ENCODE measurements at places on chromosomes 3 and 15.
A peak's percentile ranks its signal among the peaks of the same experiment; 100 is the strongest.

DNA sequence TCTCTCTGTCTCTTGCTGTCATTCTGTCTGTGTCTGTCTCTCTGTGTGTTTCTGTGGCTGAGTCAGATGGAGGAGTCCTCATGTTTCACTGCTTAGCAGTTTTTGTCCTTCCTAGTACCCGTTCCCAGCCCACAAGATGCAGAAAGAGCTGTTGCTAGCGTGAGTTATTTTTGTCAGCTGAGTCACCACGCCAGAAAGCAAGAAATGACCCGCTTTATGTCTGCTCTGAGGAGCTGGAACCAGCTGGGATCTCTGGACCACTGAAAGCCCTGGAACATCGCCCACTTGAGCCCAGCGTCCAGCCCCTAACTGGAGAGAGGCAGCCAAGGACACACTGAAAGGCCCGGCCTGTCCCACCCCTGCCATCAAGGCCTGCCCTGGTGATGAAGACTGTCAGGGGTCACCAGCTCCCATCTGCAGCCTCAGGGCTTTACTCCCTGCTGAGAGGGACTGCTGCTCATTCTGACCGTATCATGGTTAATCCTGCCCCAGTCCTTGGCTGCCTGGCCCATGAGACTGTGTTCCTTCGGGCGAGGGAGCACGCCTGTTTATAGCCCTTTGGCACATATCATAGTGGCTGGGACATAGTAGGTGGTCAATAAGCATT lies 101.7 kb upstream of the TPM1 start:
- no peak for DNase-seq

DNA sequence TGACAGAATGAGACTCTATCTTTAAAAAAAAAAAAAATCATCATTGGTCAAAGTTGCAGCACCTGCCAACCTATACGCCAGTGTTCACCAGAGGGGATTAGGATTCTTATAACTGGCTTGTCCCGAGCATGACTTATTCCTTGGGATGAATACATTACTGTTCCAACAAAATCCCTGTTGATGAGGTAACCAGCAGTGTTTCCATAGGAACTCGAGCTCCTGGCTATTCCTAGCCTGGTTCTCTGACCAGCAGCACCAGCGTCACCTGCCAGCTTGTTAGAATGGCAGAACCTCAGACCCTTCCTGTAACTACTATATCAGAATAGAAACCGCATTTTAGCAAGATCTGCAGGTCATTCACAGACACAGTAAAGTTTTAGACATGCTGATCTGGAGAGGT lies 364.4 kb downstream of the PTPRG start:
- no peak for DNase-seq

DNA sequence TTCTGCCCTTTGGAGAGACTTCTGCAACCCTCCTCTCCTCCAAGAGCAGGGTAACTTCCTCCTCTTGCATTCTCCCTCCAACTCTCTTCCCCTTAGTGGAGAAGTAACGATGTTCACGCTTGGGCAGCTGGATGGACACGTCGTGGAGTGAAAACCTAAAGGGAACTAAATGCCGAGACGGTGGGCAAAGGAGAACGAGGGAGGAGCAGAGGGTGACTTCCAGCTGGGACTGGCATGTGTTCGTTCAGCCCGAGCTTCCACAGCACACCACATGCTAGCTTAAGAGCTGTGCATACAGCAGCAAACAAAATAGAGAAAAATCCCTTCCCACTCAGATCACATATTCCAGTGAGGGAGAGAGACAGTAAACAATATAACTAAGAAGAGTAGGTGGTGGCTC lies 179.8 kb downstream of the SLCO3A1 start:
- no peak for DNase-seq

- DNase-seq = no peak
Observed at GRCh38 chr3:147493666-147494065, 84.5 kb downstream of the ZIC1 start.

DNA sequence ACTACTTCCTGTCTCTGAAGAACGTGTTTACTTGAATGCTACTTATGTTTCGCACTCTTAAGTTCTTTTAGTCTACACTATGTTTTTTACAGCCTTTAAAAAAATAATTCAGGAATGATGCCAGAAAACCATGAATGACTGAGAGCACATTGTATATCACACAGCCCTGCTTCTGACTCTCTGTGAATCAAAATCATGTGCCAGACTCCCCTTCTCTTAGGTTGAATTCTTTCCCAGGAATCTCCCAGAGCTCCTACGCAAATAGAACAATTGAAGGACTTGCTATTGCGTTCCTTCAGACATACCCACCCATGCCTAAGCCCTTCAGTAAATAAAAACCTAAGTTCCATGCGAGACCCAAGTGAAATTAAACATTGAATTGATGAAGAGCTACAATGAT lies 782.0 kb upstream of the ALCAM start:
- no peak for DNase-seq

GRCh38 chr15:56353119-56353518 lies 12.1 kb upstream of the TEX9 start:
- DNase-seq = no peak

- DNase-seq = no peak
Observed at GRCh38 chr3:16177962-16178627, 3.6 kb downstream of the GALNT15 start.

GRCh38 chr15:90031231-90031791 lies 30.2 kb downstream of the ZNF710 start:
- DNase-seq = no peak

- no peak for DNase-seq
Observed at GRCh38 chr15:99134317-99134821, 29.5 kb downstream of the SYNM start.

DNA sequence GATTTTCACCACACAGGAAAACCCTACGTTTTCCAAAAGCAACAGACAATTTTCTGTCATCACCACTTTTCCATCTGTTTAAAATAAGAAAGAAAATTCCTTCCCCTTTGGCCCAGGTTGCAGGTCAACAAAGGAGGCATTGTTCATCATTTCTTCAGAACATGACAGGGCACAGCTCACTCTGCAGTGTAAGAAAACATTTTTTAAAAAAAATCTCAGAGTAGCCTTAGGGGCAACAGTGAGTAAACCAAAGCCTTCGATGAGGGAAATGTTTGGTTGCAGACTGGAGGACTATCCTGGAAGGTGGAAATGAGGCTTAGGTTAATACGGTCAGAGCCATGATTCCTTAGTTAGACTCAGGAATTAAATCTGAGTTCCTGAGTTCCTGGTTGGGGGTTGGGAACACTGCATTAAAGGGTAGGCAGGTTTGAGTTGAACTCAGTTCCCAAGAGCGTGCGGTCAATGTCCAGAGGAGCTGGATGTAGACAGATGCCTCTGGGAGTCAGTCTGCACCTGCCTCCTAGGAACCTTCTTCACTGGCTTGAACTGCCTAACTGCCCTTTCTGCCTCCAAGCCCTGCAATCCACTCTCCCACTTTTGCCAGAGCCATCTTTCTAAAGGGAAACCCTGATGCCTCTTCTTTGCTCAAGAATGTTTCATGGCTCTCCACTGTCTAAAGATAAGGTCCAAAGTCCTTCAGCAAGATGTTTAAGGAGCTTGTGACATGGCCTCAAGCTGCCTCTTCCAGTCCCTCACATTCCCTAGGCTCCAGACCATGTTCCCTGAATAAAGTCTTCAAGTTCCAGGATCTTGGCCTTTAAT lies 3.3 kb upstream of the HES1 start:
- no peak for DNase-seq

- no peak for DNase-seq
Observed at GRCh38 chr3:115134648-115135347, 12.3 kb downstream of the ZBTB20 start.

- no peak for DNase-seq
Observed at GRCh38 chr3:84755860-84756259, 202.9 kb upstream of the CADM2 start.

GRCh38 chr3:74045000-74045399 lies 420.3 kb upstream of the PDZRN3 start:
- DNase-seq = no peak

DNA sequence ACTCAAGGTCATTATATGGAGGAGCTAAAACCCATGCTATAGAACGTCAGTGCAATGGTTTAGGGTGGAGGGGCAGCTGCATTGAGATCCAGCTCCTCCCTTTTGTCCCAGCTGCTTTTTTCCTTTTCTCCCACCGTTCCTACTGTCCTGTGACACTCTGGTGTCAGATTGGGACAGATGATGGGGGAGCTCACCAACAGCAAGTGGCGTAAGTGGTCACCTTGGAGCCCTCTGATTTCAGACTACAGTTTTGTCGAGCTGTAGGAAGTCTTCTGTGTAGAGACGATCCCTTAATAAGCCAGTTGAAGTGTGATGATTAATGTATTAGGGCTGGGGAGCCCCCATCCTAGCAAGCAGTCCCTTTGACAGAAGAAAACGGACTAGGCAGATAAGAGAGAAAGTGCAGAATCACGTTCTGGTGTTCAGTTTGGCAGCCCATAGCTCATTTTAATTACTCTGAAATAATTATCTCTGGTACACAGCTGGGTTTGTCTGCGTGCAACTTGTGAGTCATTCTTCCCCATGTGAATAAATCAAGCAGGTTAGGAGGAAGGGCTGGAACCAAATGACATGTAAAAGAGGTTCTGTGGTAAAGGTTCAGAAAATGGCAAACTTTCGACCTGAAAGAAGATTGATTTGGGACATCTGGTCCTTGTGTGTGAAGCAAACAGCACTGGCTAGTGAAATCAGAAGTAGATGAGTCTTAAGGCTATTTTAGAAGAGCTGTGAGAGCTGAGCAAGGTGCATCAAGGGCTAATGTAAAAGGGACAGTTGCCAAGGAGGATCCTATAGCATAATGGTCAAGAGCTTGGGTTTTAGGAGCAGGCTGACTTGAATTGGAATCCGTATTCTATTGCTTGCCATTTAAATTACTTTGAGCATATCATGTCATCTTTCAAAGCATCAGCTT lies 241.4 kb downstream of the EDEM1 start:
- DNase-seq = peak; percentile 1

GRCh38 chr15:67208396-67208795 lies 46.1 kb downstream of the AAGAB start:
- no peak for DNase-seq

DNA sequence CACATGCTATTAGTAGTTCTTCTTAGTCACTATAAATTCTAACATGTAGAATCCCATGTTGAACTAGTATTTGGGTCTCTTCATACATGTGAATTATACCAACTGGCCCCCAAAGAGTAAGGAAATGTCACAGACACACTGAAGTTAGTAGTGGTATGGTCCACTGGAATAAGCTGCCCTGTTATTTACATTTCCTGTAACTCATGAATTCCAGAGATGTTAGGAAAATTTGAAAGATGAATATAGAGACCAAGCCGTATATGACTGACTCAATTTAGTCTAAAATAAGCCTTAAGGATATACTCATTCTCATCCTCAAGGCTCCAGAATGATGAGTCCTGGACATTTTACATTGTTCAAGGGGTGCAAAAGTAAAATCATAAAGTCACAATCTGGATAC lies 81.2 kb downstream of the FBXL22 start:
- no peak for DNase-seq

DNA sequence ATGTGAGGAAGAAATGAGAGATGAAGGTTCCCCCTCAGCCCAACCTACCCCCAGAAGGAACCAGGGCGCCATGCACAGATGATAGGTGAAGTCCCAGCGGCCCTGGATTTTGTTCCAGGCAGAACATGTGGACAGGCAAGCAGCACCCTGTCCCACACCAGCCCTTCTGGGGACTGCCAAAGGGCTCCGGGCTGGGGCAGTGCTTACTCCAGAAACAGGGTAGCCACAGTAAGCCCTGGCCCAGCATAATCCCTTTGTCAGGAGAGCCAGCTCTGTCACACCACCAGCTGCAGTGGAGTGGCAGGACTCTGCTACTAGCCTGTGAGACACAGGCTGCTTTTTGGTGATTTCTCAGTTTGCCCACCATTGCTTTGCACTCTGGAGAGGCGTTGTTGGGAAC lies 6.3 kb downstream of the FBXL22 start:
- no peak for DNase-seq

GRCh38 chr15:60070838-60071493 lies 66.9 kb downstream of the FOXB1 start:
- DNase-seq = no peak

- DNase-seq = no peak
Observed at GRCh38 chr3:137770835-137771399, 6.8 kb downstream of the SOX14 start.

- DNase-seq = no peak
Observed at GRCh38 chr3:38247366-38248035, 18.1 kb upstream of the SLC22A13 start.

DNA sequence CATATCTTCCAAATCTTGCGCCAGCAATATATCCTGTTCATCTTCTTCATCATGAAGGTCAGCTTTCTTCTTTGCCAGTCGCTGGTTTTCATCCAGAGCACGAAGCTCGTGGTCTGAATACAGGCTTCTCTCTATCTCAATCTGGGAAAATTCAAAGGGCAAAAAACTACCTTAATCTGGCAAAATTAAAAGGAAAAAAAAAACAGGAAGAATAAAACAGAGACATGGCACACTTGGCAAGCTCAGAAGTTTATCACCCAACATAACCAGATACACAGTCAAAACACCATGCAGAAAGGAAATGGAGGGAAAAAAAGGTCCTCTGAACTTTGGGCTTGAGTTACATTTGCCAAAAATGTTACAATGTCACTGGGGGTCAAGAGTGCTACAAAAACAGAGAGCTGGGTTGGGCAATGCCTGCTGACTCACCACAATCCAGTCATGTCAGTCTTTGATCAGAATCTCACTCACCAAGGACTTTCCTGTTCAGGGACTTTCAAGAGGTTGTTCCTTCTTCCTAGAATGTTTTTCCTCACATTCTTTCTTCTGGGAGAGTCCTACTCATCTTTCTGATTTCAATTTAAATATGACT lies 1.5 kb downstream of the MRPL46 start:
- DNase-seq = no peak

- DNase-seq = no peak
Observed at GRCh38 chr3:4398941-4399245, 68.2 kb downstream of the SUMF1 start.

DNA sequence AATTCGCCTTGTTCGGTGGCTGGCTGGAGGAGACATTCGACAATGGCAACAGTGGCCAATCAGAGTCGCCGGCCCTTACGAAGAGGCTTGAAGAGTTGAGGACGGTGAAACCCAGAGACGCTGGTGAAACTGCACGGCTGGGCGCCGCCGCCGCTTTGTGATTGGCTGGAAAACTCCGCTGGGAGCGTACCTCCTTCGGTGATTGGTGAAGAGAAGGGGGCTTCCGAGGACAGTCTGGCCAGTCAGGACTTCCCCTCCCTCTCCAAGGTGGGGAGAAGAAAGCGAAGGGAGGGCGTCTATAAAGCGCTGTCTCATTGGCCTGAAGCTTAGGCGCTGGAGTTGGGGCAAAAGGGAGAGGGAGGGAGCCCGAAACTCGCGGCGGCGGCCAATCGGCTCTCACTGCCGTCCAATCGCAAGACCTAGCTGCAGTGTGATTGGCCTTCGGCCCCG lies 554 bp upstream of the GSK3B start:
- DNase-seq = peak; percentile 100

GRCh38 chr15:78127882-78128281 lies 3.4 kb downstream of the CIB2 start:
- DNase-seq = peak; percentile 15
